Erythroblast (primary cell): ENCODE measurements at places on chromosomes 13 and 19.

DNA sequence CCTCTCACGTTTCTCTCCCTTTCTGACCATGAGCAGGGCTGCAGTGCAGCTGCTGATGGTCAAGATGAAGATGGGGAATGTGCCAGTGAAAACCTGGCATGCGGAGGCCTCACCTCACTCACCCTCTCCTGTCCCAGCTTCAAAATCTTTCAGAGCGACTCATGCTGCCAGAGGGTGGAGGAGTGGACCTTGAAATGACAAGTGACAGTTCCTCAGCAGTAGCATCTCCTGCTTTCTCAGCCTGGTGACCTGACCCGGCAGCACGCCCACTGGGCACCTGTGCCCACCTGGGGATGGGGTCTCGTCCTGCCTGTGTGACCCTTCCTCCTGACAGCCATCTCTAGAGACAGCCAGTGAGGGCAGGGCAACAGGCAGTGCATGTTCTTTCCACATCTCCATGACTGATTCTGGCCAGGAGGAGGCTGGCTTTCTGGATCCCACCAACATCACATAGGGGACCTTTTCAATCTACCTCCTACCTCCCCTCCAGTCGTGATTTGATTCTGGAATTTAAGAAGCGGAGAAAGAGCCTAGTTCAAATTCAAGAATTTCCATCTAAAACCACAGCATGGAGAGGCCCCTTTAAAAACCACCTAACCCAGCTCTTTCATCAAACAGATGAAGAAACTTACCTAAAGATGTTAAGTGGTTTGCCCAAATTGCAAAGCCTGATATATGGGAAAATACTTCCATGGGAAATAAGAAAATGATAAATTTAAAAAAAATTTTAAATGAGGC is 45.8 kb downstream of the RFX2 start:
- DNase-seq = no peak

GRCh38 chr13:70324519-70324918 is 216.3 kb upstream of the KLHL1 start:
- DNase-seq = no peak

DNA sequence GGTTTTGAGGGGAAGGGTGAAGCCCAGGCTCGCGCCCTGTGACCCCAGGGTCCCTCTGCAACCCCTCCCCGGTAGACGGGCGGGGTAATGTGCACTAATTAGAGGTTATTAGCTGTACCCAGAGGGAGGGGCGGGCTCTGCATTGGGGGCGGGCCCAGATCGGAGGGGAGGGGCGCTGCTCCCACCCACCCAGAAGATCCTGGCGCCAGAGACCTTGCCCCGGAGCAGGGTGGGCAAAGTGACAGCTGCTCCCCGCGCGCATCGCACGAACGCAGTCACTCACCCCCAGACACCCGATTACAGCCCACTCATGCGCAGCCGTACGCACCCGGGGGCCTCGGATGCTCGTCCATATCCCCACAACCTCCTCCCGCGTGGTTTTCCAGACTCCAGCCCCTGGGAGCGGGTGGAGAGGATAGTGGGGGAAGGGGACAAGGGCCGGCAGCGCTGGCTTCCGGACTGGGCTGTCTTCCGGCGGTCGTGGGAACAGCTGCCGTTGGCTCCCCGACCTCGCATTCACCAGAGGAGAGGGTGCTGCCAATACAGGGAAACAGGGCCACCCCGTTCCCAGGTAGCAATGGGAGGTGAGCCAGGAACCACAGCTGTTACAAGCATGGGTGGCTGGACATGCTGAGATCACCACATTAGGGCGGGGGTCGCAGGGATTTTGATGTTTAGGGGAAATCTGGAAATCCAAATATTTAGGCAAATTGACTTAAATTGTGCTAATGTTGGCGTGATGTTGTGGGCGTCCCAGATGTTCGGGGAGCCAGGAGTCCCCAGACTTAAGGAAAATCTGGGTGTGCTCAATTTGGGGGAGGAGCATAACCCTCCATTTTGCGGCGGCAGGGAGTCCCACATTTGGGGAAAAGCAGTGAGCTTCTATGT is 2.9 kb upstream of the HOOK2 start:
- peak; percentile 62 for DNase-seq

DNA sequence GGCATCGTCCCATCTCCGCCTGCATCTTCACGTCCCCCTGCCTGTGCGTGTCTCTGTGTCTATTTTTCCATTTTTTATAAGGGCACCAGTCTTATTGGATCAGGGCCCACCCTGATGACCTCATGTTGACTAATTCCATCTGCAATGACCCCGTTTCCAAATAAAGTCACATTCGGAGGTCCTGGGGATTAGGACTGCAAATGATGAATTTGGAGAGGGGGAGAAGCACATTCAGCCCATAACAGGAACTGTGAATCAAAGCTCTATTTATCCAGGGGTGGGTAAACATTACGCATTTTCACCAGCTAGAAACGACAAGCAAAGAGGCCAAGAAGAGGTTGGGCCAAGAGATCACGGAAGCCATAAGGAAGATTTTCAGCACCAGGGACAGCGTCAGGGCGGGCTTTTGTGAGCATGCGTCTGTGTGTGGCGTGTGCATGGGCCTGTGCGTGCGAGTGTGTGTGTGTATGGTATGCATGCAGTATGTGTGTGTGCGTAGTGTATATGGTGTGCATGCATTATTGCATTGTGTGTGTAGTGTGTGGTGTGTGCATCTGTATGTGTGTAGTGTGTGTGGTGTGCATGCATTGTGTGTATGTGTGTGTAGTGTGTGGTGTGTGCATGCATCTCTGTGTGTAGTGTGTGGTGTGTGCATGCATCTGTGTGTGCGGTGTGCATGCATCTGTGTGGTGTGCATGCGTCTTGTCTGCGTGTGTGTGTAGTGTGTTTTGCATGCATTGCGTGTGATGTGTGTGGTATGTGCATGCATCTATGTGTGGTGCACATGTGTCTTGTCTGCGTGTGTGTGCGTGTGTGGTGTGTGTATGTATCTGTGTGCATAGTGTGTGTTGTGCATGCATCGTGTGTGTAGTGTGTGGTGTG is 19.6 kb downstream of the CELF5 start:
- peak; percentile 56 for DNase-seq

DNA sequence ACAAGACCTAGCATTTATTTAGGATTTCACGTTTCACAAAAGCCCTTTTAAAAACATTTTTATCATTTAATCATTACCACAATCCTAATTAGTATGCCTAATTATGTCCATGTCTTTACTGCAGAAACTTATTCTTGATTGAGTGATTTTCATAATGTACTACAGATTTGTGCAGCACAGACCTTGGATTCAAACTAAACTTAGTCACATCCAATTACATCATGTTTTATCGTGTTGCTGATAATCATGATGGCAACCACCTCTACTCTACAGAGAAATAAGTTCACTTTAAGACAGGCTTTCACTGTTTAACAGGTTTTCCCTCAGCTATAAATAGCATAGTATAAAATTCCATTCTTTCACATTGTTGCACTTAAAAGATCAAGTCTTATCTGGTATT is 240.9 kb upstream of the RFC3 start:
- DNase-seq = no peak

- DNase-seq = no peak
These were observed 20.5 kb downstream of the EPS8L1 start for GRCh38 chr19:55096061-55096701.

DNA sequence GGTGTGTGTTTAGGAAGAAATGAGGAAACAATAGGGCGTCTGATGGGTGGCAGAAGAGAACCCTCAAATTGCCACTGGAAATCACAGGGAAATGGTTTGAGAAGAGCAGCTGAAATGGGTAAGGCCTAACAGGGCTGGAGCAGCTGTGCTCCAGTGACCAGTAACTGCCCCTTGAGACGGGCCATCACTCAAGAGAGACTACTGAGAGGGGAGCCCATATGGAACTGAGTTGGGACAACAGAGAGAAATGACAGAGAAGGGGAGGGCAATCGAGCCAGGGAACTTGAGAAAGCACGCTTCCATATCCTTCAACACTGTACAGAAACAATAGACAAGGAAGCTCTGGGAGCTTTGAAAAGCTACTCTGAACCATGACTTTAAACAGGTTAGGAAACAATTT is 175.2 kb upstream of the RNF113B start:
- DNase-seq = no peak

GRCh38 chr19:3154957-3155736 is 19.3 kb downstream of the GNA15 start:
- no peak for DNase-seq

GRCh38 chr13:44904967-44905366 is 84.3 kb downstream of the NUFIP1 start:
- DNase-seq = no peak

DNA sequence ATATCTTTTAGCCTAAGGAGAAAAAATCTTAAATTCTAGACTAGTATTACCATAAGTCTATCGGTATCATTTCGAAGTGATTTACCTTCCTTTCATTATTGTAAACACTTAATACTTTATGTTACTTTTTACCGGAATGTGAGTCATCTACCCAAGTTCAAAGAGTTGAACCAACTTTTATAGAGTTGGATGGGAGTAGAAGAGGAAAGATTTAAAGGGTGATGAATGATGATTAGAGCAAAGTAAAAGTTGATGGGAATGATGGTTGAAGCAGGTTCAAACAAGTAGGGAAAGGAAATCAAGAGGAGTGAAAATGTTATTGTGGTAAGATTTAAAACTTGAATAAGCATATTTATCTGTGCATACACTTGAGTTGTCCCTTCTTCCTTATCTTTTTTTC is 11.3 kb upstream of the LPAR6 start:
- no peak for DNase-seq

DNA sequence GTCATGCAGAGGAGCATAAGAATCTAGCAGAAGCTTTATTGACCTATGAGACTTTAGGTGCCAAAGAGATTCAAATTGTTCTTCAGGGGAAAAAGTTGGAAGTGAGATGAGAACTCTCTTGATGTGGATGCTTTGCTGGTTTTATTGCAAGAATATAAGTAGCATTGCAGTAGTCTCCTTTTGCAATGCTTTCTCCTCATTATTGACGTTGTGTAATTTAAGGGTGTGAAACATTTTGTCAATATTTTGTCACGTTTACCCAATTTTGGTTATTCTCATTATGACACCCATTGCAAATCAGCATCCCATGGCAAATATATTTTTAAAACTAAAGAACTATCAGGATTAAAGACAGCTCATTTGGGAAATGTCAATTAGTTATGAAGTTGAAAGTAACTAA is 11.9 kb upstream of the LILRB5 start:
- no peak for DNase-seq

- no peak for DNase-seq
These were observed 1.0 kb upstream of the BCAM start for GRCh38 chr19:44807652-44808462.

DNA sequence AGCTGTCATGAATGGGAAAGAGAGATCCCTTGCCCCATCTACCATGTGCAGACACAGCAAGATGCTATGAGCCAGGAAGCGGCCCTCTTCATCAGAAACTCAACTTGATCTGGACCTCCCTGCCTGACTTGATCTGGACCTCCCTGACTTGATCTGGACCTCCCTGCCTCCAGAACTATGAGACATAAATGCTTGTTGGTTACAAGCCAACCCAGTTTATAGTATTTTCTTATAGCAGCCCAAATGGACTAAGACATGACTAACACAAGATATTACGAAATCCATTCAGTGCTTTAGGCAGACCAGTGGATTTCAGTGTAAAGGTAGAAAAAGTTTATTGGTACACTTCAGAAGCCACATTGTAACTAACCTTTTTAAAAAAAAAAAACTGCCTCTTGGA is 15.6 kb downstream of the PCID2 start:
- peak; percentile 41 for DNase-seq
